ENCODE measurements at places on chromosomes 7 and 10.

DNA sequence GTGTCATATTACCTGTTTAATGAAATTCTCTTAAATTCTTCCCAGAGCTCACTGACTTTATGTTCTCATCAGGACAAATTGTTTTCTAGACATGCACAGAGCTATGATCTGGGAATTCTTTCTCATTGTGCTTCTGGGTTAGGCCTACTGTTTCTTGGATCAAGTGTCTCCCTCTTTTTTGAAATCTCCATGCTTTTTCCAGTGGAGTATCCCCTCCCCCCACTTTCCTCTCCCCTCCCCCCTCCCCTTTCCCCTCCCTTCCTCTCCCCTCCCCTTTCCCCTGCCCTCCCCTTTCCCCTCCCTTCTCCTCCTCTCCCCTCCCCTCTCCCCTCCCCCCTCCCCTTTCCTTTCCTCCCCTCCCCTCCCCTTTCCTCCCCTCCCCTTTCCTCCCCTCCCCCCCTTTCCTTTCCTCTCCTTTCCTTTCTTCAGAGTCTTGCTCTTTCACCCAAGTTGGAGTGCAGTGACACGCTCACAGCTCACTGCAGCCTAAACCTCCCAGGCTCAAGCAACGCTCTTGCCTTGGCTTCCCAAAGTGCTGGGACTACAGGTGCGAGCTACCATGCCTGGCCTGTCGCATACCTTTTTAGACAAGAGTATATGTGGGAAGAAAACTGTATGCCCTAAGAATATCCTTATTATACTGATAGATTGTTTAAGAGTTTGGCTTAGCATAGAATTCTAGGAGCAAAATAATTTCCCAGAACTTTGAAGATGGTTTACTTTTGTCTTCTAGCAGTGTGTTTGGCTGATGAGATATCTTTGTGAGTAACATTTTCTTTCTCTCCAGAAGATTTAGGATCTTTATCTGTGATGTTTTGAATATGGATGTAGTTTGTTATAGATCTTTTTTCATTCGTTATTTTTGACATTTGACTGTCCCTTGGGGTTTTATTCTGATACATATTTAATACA lies 2.5 kb downstream of the DYNC2I1 start:
- DNase-seq, result no peak

GRCh38 chr10:24545585-24545984 lies 178.1 kb downstream of the ARHGAP21 start:
- DNase-seq, result no peak

GRCh38 chr10:69409968-69410367 lies 6.8 kb downstream of the TACR2 start:
- no peak for DNase-seq

- DNase-seq, result no peak
Measured at GRCh38 chr10:102931643-102932042, 13.5 kb downstream of the CNNM2 start.

GRCh38 chr7:155164316-155164715 lies 94.2 kb downstream of the HTR5A start:
- DNase-seq, result no peak

GRCh38 chr7:139572071-139572470 lies 48.6 kb downstream of the CLEC2L start:
- DNase-seq, result no peak

- DNase-seq, result no peak
Measured at GRCh38 chr7:144255471-144255897, 9.1 kb downstream of the OR2A7 start.

DNA sequence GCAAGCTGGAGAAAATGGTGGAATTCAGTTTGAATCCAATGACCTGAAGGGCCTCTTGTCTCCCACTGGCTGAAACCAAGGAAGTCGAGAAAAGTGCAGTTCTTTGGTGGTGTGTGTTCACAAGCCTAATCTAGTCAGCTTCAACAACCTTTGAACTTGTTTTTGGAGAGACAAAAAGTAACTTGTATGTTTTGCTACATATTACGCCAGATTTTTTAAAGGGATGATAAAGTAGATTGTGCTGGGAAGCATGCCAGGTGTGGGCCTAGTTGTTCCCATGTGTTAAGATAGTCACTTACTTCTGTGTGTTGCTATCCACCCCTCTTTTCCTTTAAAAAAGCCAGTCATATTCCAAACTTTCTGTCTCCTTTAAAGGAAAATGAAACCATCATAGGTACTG lies 79.7 kb upstream of the FAM3C start:
- no peak for DNase-seq

DNA sequence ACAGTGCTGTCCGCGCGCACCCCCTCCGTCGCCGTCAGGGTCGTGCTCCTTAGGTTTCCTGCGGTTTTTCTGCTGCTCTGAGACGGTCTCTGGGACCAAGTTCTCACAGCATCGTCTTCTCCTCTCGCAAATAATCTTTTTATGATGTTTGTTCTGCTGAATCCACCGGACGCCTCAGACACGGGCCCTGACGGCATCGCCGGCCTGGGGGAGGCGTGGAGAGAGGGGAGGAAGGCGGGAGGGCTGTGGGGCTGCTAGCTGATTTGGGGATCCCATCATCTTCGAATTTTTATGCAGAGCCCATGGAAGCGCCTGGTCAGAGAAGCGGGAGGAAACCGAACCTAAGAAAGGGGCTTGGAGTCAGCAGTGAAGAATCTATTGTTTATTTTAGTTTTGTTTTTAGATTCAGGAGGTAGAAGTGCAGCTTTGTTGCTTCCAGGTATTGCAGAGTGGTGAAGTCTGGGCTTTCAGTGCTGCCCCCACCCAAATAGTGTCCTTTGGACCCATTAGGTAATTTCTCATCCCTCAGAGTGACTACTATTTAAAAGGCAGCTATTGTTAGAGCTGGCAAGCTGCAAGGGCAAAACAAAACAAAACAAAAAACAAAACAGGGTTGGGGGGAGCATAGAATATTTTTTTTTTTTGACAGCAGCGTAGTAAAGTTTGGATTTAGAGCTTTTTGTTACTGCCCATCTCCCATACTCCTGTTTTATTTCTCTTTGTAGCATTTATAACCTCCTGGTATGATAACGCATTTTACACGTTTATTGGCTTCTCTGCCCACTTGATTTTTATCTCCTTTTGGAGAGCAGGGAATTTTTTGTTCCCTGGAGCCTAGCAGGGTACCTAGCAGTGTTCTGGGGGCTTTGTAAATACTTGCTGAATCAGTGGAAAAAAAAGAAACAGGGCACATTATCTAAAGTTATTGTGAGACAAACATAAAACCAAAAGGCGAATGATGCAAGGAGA lies 92.6 kb downstream of the SPAG6 start:
- no peak for DNase-seq

- DNase-seq, result peak; percentile 10
Measured at GRCh38 chr7:76048668-76048988, 722 bp downstream of the MDH2 start.

DNA sequence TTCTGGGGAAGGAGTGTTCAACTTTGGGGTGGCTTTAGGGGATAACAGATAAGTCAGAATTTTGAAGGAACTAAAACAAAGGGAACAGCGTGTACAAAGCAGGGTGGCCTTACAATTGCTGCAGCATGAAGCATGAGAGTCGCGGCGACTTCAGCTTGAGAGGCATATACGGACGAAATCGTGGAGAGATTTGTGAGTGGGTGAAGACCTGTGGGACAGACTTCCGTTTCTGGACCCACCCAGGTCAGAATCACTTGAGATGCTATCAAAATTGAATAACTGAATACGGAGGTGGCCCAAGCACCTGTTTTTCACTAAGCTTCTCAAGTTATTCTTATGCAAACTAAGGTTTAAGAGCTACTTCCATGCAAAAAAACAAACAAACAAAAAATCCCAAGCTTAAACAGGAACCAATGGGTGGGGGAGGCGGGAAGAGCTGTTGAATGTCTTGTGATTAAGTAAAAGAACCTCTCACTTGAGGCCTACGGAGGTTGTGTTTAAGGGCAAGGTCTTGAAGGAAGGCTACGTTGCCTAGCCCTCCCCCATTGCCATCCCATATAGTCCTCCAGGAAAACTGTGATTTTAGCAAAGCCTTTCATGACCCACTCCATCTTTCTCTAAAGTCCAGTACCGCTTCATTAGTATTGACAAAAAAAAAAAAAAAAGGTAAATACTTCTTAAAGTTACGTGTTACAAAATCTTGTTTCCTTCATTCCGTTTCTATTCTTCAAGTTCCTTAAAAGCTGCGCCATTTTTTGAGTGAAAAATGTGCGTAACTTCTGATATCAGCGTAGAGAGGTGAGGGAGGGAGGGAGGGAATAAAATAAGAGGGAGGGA lies 1.3 kb upstream of the TRIM24 start:
- no peak for DNase-seq

DNA sequence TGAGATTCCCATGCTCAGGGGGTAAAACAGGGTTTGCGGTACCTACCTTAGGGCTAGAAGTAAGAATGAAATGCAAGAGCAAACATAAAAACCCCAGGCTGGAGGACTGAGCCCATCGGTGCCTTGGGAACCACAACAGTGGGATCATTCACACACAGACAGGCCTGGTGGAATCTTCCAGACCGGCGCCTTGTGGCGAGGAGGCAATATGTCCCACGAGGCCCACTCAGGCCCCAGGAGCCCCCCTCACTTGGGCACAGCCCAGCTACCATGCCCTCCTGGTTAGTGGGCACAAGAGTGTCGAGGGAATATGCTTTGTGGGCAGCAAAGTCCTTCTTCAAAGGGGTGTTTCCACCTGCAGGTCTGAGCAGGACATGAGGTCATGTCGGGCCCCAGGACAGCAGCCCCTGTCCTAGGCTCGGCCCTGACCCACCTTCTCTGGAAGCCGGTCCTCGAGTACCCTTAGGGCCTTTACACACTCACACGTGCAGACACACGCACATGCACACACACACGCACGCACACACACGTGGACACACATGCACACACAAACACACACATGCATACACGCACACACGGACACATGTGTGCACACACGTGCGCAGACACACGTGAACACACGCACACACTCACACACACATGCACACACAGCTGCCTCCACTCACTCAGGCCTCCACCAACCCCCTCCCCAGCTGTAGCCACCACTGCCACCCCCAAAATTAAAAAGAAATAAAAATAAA lies 51.5 kb upstream of the MYL10 start:
- DNase-seq, result no peak

GRCh38 chr10:31754803-31755624 lies 173.6 kb downstream of the ARHGAP12 start:
- DNase-seq, result no peak

DNA sequence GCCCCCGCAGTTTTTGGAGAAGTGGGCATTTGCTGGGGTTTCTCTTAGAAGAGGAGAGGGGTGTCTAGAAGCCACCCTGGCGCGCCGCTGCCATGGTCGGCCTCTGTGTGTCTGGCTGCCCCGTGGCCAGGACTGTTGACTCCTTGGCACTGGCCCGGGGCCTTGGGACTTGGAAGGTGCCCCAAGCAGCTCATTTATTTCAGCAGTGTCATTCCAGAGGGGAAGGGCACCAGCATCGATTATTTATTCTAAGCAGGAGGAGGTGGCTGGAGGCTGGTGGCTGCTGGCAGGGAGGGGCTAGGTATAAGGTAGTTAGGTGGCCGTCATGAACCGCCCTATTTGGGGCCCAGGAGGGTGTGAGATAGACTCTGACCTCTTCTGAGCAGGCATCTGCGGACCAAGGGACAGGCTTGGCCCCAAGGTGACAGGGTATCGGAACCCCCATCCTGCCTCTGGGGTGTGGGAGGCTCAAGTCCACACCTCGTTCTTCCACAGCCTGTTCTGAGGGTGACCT lies 1.6 kb downstream of the GTF2IRD1 start:
- no peak for DNase-seq

- DNase-seq, result no peak
Measured at GRCh38 chr7:119703895-119704294, 569.1 kb upstream of the KCND2 start.

DNA sequence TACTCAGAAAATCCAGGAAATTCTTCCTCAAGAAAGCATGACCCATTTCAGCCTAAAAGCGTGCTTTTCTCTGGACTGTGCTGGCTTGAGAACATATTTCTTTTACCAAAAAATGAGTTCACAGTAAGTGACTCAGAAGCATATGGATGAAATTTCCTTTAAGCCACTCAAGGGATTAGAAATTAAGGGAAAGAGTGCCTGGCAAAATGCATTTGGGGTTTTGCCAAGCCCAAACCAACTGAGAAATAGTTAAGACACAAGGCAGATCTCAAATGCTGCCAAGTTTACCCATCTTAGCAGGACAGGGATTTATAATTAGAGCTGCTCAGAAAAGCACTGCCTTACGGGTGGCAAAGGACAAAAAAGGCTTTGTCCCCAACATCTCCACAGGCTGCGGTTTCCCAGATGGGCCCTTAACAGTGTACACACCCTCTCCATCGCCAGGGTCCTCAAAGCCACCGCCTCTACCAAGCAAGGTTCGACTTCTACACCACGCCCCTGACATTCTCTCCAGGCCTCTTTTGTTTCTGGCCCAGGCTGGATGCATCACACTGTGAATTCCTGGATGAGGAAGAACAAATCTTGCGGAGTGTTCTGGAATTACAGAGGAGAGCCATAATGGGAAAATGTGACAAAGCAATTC lies 30.1 kb upstream of the CDHR3 start:
- peak; percentile 79 for DNase-seq

GRCh38 chr10:42962110-42962901 lies 114.6 kb upstream of the RET start:
- no peak for DNase-seq

DNA sequence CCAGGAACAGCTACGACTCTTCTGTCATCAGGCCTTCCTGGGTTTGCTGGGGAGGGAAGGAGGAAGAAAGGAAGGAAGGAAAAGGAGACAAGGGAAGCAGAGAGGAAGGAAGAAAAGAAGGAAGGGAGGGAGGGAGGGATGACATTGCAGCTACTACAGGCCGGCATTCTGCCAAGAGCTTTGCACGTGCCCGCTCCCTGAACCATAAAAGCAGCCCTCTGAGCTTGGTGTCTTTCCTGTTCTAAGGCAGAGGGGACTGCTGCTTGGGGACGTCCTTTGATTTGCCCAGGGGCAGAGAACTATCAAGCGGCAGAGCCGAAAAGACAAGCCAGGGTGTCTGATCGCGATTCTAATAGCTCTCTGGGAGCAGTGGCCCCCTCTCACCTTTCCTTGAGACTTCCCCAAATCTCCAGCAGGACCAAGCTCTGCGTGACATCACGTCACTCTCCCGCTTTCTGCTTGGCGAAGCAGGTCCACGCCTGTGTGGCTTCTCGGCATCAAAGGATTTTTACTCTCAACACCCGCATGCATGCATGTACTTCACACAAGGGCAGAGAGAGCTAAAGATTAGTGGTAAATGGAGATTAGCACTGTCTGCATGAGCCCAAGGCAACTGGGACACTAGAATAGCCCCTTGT lies 167.8 kb upstream of the AUTS2 start:
- no peak for DNase-seq

GRCh38 chr7:40542982-40543741 lies 408.4 kb downstream of the SUGCT start:
- DNase-seq, result no peak

DNA sequence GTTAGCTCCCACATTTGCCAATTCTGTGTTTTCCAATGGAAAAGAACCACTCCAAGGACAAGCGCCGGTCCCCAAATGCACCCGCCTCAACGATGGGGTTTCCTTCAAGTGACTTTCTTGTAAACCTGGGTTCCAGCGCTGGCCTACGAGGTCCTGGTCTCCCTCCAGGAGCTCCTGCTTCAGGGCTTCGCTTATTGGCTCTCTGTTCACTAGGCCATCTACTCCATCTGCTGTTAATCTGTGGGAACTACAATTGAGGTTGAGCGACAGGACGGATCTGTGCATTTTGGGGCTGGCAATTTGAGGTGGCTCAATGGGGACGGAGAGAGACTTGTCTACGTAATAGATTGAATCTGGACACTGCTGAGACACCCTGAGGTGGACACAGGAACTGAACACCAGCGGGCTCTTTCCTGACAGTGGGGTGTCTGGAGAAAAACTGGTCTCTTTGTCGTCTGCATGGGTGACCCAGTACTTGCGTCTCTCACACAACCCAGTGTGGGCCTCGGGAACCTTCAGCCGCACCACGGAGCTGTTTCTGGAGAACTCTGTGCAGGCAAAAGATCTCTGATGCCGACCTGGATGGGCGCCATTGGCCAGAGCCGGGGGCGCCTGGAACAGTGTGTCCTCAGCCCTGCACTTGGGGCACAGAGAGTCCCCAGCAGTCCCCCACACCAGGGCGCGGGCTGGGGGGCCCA lies 115.9 kb upstream of the ADAM12 start:
- no peak for DNase-seq
